ENCODE measurements at places on chromosomes 5 and 9.

GRCh38 chr5:111072949-111073682 is 1.6 kb downstream of the TSLP start:
- DNase-seq, result no peak

DNA sequence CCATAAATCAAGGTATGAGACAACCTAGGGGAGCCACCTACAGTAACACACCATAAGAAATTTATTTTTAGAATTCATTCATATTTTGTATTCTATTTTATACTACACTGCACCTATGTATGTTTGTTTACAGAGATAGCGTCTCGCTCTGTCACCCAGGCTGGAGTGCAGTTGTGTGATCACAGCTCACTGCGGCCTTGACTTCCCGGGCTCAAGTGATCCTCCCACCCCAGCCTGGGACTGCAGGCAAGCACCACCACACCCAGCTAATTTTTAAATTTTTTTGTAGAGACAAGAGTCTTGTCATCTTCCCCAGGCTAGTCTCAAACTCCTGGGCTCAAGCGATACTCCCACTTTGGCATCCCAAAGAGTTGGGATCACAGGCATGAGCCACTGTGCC is 25.4 kb downstream of the MAPKAP1 start:
- DNase-seq, result no peak

DNA sequence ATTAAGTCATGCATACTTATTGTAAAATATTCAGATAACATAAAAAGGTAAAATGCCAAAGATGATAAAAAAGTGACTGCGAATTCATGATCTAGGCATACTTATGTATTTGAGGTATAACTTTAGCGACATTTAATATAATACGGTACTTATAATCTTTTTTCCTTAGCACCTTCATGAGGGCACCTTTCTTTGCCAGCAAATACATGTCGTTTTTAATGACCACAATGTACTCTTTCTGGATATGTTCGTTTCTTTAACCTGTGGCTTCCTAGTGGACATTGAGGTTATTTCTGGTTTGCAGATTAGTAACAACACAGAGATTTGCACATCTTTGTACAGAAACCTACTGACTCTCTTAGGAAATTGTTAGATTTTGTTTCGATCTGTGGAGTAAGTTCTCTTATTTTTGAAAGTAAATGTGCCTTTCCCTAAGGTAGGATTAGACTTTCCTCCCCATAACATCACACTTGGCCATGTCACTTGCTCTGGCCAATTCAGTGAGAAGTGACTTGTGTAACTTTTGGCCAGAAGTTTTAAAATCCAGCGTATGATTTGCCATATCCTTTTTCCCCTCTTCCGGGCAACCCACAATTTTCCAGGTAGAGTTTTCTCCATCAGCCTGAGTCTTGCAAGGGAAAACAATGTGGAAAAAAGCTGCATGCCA is 24.4 kb downstream of the ANKRD33B start:
- DNase-seq, result no peak

DNA sequence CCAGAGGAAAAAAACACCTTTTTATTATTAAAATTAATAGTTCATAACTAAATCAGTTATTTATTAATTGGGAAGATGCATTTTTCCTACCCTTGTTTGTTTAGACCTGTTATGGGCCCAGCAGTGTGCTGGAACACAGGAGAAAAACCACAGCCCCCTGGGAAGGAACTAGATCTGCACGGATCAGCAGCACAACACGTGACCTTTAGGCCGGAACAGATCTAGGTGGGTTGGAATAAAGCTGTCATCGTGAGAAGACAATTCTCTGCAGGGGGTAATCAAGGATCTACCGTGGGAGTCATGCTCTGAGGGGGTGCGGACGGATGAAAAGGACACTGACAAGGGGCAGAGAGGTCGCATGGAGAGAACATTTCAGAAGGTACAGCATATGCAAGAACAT is 95.8 kb upstream of the SPATA31C2 start:
- no peak for DNase-seq

GRCh38 chr9:89952401-89952800 is 347.6 kb downstream of the GADD45G start:
- peak; percentile 65 for DNase-seq

DNA sequence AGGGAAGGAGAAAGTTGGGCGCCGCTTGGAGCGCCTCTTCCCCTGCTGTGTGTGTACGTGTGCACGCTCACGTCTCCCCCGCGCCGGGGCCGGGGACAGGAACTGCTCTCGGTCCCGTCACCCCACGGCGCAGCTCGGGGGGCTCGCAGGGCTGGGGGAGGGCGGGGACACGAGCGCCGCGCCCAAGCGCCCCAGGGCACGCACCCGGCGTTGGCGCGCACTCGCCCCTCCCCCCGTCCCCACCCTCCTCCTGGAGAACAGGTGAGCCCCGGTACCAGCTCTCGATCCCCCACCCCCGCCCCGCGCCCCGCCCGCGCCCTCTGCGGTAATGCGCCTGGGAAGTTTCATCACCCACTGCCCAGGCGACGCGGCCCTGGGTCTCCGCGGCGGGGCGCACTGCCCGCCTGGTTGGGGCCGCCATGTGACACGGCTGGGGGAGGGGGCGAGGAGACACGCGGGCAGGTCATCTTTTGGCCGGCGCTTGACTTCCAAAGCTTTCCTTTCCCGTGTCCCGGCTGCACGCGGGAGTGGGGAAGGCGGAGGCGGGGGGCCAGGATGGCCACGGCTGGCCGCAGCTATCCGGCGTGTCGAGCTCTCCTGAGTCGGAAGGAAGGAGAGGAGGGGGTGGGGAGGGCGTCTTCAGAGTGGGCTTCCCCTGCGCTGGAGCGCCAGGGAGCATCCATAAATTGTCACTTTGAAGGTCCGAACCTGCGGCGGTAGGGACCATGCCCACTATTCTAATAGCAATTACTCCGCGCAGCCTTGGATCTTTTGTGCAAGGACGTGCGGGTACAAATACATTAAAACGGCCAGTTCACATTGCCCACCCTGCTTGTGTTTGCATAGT is 1.5 kb upstream of the STC2 start:
- no peak for DNase-seq

DNA sequence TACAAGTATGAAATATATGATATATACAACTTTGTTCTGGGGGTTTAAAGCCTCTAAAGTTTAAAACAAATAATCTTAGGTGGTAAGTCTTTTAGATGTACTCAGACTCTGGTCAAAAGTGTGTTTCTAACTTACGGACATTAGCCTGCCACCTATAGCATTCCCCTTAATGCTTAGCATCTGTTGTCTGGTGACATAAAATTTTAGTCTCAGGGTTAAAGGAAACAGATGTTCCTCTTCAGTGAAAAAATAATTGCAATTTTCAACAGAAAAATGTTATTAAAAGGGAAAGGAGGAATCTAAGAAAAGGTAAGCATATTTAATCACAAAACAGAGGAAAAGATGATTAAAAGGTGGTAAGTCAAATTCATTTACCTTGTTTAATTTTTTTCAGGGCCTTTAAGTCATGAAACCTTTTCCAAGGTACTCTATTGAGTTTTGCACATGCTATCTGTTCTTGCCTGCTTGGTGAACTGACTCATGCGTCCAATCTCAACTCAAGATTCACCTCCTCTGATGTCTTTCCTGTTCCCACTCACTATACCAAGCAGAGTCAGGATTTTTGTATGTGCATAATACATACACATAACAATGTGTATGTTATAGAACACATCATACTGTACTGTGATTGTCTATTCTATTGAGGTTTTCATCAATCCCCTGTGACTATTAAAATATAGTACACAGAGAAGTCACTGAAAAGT is 7.9 kb downstream of the TMEM167A start:
- DNase-seq, result no peak

- DNase-seq, result no peak
These were observed 197.7 kb downstream of the TENT4A start for GRCh38 chr5:6910950-6911349.

GRCh38 chr9:4538621-4539020 is 48.4 kb downstream of the SLC1A1 start:
- DNase-seq, result no peak

DNA sequence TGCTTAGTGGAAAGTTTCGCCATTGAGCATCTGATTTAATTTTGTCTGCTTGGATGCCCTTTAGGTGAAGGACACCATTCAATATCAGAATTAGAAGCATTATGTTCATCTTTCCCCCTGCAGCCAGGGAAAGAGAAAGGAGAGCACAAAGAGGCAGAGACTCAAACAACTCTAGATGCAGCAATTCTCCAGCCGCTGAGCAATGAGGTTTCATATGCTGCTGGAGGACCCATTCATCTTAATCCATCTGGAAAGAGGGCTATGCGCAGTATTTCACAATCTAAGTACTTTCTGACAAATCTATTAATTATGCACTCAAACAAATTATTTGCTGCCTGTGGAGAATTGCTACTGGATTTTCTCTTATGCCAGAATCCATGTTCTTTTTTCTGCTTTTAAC is 527.0 kb upstream of the TUSC1 start:
- no peak for DNase-seq
